ENCODE measurements at places on chromosomes 1 and 21. TPM values are rescaled to one million over a fixed set of nuclear protein-coding genes. Genes with fewer than 3 reads are reported as not detected.

DNA sequence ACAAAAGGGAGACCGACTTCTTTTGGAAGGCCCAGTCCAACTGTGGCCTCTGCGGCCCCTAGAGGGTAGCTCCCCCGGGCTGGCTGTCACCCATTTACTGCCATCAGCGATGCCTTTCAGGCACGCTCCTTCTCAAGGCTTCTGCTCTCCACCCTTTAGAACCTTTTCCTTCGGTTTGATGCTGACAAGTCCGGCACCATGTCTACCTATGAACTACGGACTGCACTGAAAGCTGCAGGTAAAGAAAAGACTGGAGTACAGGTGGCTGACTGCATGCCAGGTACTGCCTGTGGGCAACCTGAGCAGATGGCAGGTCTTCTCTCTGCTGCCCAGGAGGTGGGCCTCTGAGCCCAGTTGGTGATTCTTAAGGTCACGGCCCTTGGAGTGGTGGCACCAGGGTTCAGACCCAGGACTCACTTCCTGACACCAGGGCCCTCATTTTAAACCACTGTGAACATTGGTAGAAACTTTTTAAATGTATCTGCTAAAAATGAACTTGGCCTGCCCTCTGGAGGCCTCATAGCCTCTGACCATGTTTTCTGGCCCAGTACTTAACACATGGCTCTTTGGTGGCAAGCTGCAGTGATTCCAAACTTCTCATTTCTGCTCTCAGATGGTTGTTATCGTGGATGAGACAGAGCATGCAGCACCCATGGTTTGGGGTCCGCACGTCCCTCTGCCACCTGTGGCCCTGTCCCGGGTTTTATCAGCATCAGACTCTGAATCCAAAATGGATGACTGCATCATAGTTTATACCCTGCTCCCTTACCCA lies 45.7 kb downstream of the CAPN9 start:
- H3K4me1 ChIP-seq: no peaks in the 10 kb centered on the region
- H3K4me3 ChIP-seq: no peak overlapping the region
- peaks cover 36% of the 10 kb centered on the region for H3K27me3 ChIP-seq
- no peak for DNase-seq
- no peak overlapping the region for H3K27ac ChIP-seq

DNA sequence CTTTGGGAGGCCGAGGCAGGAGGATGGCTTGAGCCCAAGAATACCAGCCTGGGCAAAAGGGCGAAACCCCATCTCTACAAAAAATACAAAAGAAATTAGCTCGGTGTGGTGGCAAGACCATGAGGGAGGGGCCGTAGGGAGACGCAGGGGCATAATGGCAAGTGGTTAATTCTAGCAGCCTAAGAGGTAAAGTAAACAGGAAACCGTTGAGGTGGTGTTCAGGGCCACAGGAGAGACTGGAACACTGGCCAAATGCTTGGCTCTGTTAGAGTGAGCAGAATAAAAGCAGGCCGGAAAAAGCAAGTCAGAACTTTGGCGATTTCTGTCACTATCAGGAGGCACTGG lies 89.2 kb downstream of the RIPK4 start:
- H3K27ac ChIP-seq: no peak overlapping the region
- H3K27me3 ChIP-seq: no peaks in the 10 kb centered on the region
- H3K4me3 ChIP-seq: no peak overlapping the region
- no peak for DNase-seq

DNA sequence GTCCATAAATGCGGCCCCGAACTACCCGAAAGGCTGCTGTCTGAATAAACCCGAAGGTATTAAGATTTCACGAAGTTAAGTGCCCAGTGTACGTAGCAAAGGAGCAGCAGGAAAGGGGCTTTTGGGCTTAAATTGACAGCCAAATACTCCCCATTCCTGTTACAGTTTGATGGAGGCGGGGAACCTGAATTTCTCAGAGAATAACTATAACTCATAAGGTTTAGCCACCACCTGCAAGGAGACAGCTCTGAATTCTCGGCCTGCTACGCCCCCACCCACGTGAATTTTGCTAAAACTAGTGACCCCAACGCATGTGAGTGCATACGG lies 5.2 kb downstream of the GFI1 start:
- H3K36me3 ChIP-seq: no peaks in the 10 kb centered on the region
- no peak for DNase-seq

- peaks cover 8% of the 10 kb centered on the region for H3K27me3 ChIP-seq
- H3K4me3 ChIP-seq: no peak overlapping the region
- H3K36me3 ChIP-seq: no peaks in the 10 kb centered on the region
- peaks cover 25% of the 10 kb centered on the region for H3K4me1 ChIP-seq
Observed at GRCh38 chr1:183810756-183811544, 6.0 kb downstream of the RGL1 start.

DNA sequence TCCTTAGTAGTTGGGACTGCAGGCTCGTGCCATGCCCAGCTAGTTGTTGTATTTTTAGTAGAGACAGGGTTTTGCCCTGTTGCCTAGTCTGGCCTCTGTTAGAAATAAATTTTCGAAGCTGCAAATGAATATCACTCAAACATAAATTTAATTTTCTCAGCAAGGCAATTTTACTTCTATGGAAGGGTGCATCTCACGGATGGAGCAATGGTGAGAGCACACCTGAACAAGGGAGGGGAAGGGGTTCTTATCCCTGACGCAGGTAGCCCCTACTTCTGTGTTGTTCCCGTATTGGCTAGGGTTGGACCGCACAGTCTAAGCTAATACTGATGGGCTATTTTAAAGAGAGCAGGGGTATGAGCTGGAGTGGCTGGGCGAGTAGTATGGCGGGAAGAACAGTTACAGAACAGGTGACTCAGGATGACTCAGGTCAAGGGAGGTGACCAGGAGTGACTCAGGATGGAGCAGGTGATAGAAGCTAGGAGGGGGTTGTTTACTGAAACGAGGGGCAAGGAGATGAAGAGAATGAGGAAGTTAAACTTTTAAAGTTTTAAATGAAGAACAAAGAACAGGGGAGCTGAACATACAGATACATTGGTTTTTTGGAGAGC lies 7.5 kb downstream of the MDM4 start:
- H3K4me1 ChIP-seq: no peaks in the 10 kb centered on the region
- no peak overlapping the region for H3K4me3 ChIP-seq
- no peak overlapping the region for H3K27ac ChIP-seq
- no peak for DNase-seq
- no peaks in the 10 kb centered on the region for H3K27me3 ChIP-seq

GRCh38 chr1:9843576-9843945 lies 19.8 kb upstream of the CLSTN1 start:
- H3K4me1 ChIP-seq: peaks cover 14% of the 10 kb centered on the region
- H3K4me3 ChIP-seq: no peak overlapping the region
- no peaks in the 10 kb centered on the region for H3K27me3 ChIP-seq
- DNase-seq: no peak
- H3K27ac ChIP-seq: no peak overlapping the region
- H3K36me3 ChIP-seq: no peaks in the 10 kb centered on the region

The MFAP2 gene
- total RNA-seq: 129 TPM

The GPN2 gene
- total RNA-seq: 10.1 TPM

The ERI3 gene
- 92.5 TPM for total RNA-seq
